ENCODE measurements at places on chromosomes 16 and 17.

DNA sequence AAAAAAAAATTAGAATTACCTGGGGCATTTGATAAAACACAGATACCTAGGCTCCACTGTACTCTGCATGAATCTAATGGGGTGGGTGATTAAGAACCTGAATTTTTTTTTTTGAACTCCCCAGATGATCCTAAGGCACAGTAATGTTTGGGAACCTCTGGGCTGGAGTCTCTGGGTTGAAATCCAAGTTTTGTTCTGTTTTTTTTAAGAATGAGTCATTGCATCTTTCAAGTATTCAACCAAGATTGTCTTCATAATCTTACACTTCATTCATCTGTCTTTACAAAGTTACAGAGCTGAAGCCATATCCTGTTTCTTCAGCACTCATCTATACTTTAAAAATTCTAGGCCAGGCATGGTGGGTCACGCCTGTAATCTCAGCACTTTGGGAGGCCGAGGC, 52.6 kb downstream of the PIGL start:
- no peak for DNase-seq

- no peak for DNase-seq
These were observed 44.8 kb upstream of the HLF start for GRCh38 chr17:55219934-55220333.

DNA sequence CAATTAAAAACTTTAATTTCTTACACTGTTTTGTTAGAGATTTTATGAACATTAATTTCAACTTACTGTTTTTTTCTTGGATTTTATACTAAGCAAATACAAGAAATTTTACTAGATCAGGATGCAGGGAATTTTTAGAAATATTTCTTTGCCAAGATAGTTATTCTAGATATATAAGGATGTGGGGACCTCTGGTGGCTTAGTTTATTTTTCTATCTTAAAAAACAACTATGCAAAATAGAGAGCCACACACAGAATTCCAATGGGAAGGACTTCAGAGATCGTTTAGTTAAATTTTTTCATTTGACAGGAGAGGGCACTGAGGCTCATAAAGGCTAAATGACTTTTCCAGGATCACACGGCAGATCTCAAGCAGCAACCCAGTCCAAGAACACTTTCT, 23.0 kb upstream of the CAPNS2 start:
- DNase-seq, result no peak

- DNase-seq, result no peak
These were observed 43.4 kb downstream of the IRX6 start for GRCh38 chr16:55367301-55367811.

DNA sequence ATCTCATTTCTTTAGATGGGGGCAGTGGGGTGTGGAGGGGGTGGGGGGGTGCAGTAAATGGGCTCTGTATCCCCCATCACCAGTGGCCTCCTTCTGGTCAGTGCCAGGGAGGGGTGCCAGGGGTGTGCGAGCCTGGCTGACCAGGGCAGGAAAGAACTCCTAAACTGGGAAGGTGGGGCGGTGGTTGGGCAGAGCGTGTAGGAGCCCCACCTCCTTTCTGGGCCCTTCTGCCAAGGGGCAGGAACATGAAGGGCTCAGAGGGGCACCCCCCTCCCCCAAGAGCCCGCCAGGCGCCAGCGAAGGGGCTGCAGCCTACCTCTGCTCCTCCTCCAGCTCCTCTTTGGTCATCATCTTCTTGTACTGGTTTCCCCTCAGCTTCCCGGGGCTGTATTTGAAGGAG, 26.0 kb downstream of the MXRA7 start:
- DNase-seq, result no peak

DNA sequence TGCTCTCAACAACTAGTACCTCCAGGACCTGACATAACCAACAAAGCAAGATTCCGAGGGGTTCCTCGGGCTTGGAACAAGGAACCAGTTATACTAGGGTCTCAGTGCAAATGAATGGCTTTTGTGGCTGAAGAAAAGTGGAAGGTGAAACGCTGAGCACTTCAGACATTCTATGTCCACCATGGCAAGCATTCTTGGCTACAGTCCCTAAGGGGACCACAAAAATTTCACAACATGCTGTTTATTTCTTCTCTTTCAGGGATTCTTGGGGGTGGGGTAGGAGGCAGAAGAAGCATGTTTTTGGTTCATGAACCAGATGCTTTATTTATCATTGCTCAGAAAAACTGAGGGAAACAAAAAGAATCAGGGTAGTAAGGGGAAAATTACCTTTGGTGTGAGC, 479.9 kb upstream of the CDH11 start:
- DNase-seq, result no peak

GRCh38 chr17:8555062-8555461, 75.5 kb downstream of the MYH10 start:
- DNase-seq, result no peak

DNA sequence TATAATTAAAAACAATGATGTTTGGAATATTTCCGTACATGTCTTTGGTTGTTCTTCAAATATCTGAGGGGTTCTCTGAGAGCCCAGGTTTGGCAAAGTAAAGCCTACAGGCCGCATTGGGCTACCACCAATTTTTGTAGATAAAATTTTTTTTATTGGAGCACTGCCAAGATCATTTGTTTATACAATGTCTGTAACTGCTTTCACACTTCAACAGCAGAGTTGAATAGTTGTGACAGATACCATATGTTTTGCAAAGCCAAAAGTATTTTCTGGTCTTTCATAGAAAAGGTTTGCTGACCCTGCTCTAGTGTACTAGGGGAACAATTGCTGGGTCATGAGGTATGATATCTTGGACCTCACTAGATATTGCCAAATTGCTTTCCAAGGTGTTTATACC, 10.5 kb downstream of the PPM1D start:
- DNase-seq, result no peak

- no peak for DNase-seq
These were observed 184.2 kb downstream of the COPRS start for GRCh38 chr17:31674717-31675349.

- no peak for DNase-seq
These were observed 309.7 kb upstream of the DYNLRB2 start for GRCh38 chr16:80231121-80231520.

DNA sequence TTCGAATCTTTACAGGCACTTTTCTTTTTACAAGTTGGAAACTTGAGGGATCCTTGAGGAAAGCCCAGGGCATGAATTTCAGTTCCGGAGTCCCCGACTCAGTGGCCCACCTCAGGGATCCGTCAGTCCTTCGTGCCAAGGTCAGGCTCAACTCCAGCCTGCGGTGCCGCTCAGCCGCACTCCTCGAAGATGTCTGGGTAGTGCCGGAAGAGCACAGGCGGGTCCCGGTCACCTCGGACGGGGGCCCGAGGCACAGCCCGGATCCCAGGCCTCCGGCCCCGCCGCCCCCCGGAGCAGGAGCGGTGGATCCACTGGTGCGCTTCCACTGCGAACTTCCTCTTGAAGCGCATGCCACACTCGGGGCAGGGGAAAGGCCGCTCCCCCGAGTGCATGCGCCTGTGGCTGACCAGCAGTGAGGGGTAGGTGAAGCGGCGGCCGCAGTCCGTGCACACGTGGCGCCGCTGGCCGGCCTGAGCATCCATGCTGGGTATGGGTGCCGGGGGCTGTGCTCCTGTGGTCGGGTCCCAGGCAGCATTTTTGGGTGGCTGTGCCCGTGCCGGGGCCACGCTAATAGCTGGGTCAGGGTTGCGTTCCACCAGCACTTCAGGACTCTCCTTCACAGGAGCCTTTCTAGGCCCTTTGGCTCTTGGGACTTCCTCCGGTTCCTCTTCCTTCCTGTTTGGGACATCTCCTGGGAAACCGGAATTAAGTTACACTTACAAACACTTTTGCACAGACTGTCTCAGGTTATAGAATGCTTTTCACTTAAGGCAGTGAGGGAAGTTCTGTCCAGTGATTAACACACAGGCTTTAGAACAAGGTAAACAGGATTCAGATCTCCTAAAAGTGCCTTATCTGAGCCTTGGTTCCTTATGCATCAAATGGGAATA, 1.5 kb downstream of the ZNF688 start:
- DNase-seq, result no peak

DNA sequence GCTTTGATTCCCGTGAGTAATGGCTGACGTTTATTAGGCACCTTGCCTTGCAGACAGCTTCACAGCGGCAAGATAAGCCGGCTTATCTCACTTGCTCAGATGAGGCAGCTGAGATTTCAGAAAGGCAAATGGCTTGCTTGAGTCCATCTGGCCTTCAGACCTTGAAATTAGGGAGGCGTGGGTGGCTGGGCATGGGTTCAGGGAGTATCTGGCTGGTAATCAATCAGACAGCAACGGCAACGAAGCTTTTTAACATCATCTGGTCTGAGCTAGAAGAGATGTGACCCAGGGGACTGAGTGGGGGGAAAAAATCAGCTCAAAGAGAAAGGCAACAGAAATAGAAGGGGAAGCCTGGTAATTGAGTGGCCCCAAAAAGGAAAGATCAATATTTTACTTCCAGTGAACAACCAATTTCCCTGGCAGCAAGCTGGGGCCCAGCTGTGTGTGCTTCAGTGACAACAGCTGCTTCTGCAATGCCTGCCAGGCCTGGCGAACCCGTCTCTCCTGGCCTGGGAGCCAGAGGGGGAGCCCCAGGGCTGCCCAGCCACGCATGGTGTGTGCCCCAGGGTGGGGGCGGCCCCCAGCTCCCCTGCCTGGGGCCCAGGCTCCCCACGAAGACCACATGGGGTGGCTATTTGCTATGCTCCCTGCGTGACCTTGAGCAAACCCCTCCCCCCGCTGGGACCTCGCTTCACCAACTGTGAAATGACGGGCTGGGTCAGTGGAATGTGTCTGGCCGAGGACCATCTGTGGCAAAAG, 34.0 kb downstream of the RAB11FIP4 start:
- no peak for DNase-seq

GRCh38 chr17:73803964-73804435, 159.8 kb upstream of the SDK2 start:
- no peak for DNase-seq

DNA sequence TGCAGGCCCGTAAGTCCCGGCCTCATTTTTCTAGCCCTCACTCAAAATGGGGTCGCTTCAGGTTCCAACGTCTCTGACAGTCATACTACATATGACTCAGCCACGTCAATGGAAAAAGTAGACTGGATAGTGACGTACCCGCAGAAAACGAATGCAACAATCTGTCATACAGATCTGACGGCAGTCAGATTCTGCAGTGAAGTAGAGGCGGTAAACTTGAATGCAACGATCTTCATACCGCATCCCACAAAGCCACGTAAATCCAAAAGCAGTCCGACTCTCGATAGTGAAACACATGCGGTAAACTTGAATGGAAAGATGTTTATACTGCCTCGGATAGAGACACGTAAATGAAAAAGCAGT, 38.4 kb upstream of the ARL4D start:
- DNase-seq, result peak; percentile 75

DNA sequence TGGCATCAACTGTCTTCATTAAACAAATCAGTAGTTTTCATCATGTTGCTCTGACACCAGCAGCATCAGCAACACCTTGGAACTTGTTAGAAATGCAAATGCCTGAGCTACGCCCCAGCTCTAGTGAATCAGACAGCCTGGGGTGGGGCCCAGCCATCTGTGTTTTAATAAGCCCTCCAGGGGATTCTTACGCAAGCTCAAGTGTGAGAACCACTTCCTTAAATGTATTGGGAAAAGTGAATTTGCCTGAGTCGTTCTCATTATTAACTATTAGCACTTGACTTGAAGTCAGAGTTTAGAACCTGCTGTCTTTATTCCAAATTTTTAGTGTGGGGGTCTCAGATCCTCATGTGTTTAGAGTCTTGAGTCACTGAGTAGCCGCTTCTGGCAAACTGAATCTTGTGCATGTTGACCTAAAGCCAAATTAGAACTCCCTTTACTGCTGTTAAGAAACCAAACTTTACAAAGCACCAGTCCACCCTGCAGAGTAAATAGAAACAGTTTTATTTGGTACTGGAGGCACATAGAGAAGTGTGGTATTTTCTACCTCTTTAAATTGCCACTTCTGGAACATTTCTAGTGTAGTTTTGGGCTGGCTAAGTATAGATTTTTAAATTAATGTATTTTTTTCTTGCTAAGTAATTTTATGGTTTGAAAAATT, 137.4 kb upstream of the COX10 start:
- no peak for DNase-seq

GRCh38 chr17:8362651-8363332, 13.7 kb downstream of the KRABD2 start:
- DNase-seq, result no peak

DNA sequence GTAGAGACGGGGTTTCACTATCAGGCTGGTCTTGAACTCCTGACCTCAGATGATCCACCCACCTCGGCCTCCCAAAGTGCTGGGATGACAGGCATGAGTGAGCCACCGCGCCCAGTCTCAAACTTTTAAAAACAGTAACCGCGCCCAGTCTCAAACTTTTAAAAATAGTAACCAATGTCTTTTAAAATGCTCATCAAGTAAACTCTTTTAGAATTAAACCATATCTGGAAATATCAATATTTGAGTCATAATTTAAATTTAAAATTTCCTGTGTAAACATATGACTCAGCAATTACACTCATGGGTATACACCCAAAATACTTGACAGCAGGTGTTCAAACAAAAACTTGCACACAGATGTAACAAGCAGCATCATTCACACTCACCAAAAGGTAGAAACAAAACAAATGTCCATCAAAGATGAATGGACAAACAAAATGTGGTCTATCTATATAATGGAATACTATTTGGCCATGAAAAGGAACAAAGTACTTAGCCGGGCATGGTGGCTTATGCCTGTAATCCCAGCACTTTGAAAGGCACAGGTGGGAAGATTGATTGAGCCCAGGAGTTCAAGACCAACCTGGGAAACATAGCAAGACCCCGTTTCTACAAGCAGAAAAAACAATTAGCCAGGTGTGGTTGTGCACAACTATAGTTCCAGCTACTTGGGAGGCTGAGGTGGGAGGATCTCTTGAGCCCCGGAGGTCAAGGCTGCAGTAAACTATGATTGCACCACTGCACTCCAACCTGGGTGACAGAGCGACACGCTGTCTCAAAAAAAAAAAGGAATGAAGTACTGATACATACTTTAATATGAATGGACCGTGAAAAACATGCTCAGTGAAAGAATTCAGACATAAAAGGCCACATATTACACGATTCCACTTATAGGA, 20.2 kb downstream of the ENPP7 start:
- DNase-seq, result no peak

- DNase-seq, result no peak
These were observed 8.4 kb upstream of the SPATA2L start for GRCh38 chr16:89709716-89710432.

GRCh38 chr17:30557916-30558685, 80.9 kb downstream of the GOSR1 start:
- no peak for DNase-seq

DNA sequence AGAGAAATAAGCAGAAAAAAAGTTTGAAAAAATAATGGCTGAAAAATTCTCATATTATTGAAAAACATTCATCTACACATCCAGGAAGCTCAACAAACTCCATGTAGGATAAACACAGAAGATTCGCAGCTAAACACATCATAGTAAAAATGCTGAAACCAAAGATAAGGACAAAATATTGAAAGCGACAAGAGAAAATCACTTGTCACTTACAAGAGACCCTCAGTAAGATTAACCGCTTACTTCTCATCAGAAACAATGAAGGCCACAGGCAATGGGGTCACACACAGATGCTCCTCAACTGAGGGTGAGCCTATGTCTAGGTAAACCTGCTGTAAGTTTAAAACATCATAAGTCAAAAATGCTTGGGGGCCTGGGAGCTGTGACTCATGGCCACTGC, 38.1 kb upstream of the METRNL start:
- no peak for DNase-seq
